ENCODE measurements at places on chromosomes 1 and 21.

DNA sequence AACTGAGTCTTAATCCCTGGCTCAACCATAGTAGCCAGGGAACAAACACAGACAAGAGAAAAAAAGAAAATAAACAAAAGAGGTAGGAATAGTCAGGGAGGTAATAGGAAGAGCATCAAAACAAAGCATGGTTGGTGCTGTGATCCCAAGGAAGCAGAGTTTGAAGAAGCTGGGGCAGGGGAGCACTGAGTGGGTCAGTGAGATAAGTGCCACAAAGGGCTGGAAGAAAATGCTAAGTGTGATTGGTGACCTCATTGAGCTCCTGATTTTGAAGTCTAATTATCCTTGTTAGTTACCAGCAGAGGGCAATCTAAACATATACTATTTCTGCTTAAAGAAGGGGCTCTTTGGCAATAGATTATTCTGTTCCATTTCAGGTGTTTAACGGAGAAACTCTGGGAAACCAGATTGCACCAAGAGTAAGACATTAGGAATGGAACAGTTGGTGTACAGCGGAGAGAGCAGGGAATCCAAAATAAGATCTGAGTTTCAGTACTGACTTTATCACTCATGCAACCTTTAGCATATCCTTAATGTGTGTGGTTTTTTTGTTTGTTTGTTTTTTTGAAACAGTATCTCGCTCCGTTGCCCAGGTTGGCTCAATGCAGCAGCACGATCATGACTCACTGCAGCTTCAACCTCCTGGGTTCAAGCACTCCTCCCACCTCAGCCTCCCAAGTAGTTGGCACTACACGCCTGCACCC is 30.7 kb upstream of the KIAA1614 start:
- no peak for DNase-seq

- peak; percentile 91 for DNase-seq
Measured at GRCh38 chr1:21647431-21648351, 21.5 kb downstream of the RAP1GAP start.

DNA sequence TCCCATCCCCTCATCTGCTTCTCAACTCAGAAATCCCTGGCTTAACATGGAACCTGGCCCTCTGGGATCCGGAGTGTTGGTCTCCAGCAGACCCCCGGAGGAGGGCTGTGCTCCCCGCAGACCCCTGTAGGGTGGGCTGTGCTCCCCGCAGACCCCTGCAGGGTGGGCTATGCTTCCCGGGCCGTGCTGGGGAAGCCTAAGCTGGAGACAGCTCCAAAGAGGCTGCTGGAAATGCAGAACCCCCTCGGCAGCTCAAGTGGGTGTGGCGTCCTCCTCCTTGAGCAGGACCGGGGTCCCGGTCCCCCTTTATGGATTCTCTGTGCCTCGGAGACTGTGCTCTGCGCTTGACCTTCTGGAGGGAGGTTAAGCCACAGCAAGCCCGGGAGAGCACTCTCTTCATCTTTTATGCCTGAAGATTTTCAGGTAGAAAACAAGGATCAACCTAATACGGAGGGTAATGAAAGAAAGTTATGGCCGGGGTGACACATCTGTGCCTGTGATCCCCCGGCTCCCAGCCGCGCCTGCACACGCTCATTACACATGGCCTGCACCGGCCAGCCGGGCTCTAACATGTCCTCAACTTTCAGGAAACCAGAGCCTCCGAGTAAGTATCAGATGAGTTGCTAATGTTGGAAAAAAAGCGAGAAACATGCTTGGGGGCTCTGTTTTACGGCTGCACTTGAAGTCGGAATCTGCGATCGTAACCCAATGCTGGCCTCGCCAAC is 87.7 kb upstream of the ACTRT2 start:
- no peak for DNase-seq

DNA sequence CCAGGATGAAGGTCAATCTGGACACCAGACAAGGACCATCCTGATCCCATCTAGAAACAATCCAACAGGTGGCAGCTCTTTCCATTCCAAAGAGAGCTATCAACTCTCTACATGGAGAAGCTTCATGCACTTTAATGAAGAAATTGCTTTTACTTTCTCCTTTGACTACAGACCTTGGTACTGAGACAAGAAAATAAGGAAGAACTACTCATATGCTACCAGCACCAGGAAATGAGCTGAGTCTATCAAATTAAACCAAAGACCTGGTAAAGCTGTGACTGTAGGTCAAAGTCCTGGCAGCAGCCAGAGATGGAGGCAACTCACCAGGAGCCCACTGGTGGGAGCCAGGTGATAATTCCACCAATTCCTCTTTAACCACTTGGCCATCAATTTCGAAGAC is 64.3 kb upstream of the LRRC8B start:
- DNase-seq = no peak

- no peak for DNase-seq
Measured at GRCh38 chr21:41955516-41955915, 1.7 kb upstream of the C2CD2 start.

GRCh38 chr1:219518168-219518906 is 94.6 kb downstream of the ZC3H11B start:
- no peak for DNase-seq

DNA sequence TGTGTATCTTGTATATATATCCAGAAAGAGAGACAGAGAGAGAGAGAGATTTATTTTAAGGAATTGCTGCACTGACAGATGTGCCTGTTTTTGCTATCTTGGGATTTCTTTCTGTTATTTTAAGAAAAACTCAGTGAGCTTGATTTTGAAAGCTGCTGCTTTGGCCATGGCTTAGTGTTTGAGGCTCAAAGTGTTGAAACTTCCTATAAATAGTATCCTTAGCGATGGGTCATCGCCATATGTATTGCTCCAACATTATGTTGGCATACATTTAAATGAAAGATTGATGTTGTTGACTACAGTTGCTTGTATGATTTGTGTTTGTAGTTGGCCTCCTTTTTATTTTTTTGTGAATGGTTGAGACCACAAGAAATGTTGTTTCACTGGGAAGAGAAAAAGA is 29.0 kb upstream of the NTPCR start:
- DNase-seq = no peak

- peak; percentile 65 for DNase-seq
Measured at GRCh38 chr1:44523593-44524591, 118.8 kb downstream of the RNF220 start.

- no peak for DNase-seq
Measured at GRCh38 chr1:233700338-233700737, 86.4 kb downstream of the KCNK1 start.

GRCh38 chr1:212920896-212921295 is 29.4 kb upstream of the VASH2 start:
- no peak for DNase-seq

- DNase-seq = no peak
Measured at GRCh38 chr1:36101546-36101945, 12.9 kb downstream of the ADPRS start.

GRCh38 chr1:38062361-38063288 is 16.0 kb upstream of the POU3F1 start:
- DNase-seq = no peak

Data from ecto neural progenitor cell (in vitro differentiated cells).